Natural killer cell treated with Interleukin-12 subunit alpha and Interleukin-12 subunit beta and Interleukin-15 and Interleukin-18, amount 100 ng/mL, for 72 hours (primary cell): ENCODE measurements at places on chromosomes 2 and 18.

DNA sequence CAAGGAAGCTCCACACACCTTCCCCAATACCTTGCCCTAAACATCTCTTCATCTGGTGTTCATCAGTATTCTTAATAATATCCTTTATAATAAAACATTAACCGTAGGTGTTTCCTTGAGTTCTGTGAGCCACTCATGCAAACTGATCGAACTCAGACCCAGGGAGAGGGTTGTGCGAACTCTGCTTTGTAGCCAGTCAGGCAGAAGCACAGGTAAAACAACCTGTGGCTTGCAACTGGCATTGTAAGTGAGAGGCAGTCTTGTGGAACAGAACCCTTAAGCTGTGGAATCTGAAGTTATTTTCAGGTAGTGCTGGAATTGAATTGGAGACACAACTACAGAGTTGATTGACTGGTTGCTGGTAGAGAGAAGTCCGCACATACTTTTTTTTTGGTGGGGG, 4.7 kb downstream of the BUB1 start:
- DNase-seq, result no peak

DNA sequence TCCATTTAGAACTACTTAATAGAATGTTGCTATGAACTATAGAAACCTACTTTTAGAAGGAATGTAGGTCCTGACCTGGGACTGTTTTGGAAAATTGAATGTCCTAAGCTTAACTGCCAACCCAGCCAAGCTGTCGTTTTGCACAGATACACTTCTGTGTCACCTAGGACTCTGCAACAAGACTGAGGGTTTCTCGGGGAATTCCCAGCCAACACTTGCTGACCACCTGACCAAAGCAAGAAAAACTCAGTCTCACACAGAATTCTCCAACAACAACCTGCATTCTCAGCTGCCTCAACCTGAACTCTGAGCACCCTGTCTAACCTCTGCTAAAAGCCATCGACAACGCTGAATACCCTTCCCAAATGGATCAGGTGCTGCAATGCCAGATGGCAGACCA, 128.2 kb downstream of the SS18 start:
- DNase-seq, result no peak

GRCh38 chr2:103445347-103445746, 683.5 kb downstream of the TMEM182 start:
- DNase-seq, result no peak

GRCh38 chr18:55243255-55243654, 284.0 kb upstream of the CCDC68 start:
- DNase-seq, result no peak

DNA sequence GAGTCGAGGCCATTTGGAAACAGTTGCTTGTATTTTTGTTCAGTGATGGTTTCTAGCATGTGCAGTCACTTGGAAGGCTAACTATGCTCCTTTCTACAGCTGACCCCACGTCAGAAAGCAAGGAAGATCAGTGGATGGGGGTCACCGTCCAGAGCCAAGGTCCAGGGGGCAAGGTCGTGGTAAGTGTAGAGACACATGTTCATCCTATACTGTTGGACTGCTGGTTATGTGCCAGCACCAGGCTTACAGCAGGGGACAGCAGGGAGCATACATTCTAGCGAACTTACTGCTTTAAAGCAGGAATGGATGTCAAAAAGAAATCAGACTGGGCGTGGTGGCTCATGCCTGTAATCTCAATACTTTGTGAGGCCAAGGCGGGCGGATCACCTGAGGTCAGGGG, 40.0 kb downstream of the ITGA6 start:
- DNase-seq, result no peak

DNA sequence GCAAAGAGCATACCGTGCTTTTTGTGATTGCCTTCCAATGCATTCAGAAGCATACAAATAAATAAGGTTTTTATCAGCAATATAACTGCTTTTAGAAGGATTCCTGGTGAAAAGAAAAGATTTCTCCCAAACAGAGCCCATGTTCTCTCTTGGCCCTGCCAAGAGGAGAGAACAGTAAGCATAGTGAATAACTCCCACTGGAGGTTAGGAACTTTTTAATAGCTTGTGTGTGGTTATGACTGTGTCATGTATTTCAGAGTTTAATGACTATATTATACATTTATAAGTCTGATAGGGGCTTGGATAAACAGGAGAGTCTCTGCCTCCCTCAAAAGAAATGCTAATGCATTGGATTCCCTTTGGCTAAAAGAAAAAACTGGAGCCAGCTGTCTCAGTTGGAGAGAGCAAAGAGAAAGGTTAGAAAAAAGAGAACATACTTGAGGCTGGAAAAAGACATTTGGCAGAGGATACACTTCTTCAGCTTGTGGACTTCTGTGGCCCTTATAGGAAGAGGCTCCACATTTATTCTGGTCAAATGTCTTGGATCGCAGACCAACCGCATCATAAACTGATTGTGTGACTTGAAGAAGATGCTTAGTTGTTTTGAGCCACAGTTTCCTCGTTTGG, 63.0 kb upstream of the SPRED2 start:
- DNase-seq, result no peak

- no peak for DNase-seq
Observed at GRCh38 chr18:46293742-46294181, 189.6 kb downstream of the HAUS1 start.

DNA sequence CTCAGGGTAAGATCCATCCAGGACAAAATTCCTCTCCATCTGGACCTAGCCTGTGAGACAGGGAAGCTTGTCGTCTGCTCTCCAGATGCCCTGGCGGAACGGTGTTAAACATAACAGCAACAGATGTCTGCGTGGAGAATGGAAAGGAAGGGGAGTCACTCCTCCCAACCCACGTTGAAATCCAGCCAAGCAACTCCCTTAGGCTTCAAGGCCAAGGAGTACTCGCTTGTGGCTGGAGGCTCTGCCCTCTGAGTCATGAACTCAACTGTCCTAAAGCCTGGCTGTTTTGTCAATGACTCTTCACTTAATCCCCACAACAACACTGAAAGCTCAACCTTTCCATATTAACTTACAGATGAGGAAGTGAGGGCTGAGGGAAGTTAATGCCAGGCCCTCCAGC, 42.2 kb downstream of the TPO start:
- no peak for DNase-seq

DNA sequence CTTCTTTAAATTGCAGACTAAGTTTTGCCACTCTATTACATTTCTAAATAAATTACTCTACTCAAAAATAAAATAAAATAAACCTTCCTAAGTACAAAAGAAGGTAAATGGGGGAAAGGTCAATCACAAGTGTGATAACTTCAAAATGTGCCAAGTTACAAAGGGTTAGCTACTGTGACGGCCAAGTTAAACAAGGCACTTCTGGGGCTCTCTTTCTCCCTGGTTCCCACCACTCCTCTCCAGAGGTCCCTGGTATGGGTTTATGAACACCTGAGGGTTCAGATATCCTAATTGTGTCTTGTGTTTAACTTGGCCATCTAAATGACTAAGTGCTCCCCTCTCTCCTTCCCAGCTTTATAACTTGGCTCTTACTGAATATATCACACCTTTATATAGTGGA, 5.4 kb downstream of the ZNF521 start:
- no peak for DNase-seq

DNA sequence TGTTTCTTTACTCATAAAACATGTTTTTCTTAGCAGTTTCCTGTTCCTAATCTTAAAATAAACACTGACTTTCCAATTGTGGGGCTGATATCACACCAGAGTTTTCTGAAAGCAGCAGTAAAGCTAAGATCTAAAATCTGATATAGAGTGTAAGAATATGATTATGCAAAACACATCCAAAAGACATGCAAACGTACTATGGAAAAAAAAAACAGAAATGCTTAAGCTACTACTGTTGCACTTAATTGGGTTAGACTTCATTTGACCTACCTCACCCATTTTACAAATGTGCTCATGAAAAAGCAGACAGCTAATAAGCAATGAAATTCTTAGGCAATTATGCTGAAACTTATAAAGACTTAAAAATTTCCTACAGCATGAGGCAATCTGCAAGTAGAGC, 10.5 kb downstream of the CYTIP start:
- DNase-seq, result no peak

- DNase-seq, result no peak
Observed at GRCh38 chr2:112954364-112954763, 23.4 kb upstream of the IL36G start.

- DNase-seq, result no peak
Observed at GRCh38 chr2:125095826-125096225, 1070.7 kb downstream of the CNTNAP5 start.

DNA sequence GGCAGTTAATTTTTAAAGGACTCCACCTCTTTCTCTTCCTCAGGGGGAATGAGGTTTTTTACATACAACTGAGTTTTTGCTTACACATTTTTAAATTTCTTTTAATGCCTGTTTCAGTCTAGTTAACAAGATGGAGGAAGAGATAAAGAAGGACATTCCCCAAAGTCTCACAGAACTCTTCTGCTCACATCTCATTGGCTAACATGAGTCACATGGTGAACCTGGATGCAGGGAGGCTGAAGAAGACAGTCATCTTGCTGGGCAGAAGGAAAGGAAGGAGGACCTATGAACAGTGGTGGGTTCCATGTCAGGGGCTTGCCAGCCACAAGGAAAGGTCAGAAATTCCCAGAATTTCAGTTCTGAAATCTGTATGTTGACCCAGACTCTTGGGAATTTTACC, 10.4 kb upstream of the ST8SIA5 start:
- DNase-seq, result no peak

DNA sequence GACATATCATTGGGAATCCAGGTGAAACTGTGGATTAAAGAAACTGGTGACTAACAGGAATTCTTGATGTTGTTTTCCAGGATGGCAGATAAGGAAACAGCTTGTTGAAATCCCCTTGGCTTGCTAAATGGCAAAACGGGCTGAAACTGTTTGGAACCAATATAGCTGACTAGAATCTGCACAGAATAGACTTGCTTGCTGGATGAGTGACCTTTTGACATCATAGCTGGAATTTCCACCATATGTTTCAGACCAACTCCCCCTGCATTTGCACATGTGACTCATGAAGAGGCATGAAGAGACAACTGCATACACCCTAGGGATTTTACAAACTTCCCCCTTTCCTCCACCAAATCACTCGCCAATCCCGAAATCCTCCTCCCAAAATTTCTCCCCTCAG, 87.7 kb upstream of the LYPD1 start:
- no peak for DNase-seq

DNA sequence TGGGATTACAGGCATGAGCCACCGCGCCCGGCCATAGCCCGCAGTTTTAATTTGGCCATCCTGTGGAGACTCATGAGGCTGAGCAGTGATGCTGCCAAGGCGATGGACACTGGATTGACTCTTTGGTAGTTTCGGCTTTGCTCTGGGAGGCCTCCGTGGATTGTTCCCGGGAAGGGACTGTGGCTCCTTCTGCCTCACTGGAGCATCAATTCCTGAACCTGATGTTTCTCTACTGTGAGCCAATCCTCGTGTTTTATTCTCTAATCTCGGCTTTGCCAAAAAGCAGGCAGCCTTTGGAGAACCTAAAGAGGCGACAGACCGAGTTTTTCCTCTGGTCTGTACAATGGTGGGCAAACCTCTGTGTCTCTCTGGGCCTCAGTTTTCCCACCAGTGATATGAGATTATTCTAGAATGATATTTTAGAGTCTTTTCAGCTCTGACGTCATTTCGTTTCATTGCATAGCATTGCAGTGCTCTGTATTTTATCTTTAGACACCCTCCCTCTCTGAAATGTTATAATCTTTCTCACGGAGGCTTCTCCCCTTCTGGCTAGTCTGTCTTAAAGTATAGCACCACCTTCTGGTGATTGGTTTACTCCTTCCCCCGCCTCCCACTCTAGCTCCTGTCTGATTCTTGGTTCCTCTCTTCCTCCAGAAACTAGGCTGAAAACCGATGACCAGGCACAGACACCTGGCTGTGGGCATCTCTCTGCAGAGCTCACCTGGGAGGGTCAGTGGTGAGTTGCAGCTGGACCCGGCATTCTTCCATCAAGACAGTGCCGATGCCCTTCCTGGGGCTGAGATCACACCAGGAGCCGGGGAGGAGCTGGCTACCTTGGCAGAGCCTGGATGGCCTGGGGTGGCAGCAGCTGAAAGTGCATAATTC, 341.3 kb downstream of the MYCN start:
- DNase-seq, result no peak

GRCh38 chr2:154449951-154450658, 248.4 kb upstream of the KCNJ3 start:
- DNase-seq, result no peak

DNA sequence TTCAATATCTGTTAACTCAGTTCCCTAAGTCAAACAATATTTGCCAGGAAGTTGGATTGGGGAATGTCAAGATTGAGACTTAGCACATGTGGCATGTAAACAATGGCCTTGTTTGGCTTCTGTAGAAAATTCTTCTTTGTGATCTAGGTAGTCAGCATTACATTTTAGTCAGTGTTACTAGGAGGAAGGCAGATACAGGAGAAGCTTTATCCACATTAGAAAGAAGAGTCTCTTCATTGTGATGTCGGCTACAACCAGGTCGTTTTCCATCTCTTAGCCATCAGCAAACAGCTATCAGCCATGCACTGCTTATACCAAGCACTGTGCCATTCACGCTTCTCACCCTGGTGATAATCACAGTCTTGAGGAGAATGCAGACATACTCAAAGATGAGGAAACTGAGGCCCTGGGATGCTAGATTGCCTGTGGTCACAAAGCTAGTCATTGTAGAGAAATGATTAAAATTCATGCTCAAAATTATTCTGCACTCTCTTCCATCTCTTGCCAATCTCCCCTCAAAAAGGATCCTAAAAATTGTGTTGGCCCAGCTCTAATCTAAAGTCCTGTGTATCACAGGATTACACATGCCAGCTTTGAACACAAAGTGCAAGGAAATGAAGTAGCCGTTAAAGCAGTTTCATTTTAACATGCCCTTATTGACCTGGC, 3.2 kb downstream of the GALNT5 start:
- DNase-seq, result no peak

DNA sequence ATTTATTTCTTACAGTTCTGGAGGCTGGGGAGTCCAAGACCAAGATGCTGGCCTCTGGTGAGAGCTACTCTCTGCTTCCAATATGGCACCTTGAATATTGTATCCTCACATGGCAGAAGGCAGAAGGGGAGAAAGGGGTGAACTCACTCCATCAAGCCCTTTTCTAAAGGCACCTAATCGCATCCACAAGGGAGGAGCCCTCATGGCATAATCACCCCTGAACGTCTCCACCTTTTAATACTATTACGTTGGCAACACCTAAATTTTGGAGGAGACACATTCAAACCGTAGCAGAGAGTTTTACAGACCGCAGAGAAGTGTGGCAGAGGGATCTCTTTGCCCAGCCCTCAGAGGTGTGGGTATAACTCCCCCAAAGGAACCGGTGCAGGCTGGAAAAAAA, 142.6 kb upstream of the BCL2L11 start:
- no peak for DNase-seq

- no peak for DNase-seq
Observed at GRCh38 chr2:49664827-49665226, 510.5 kb upstream of the FSHR start.

GRCh38 chr2:223166983-223167650, 115.1 kb downstream of the KCNE4 start:
- DNase-seq, result no peak

- DNase-seq, result no peak
Observed at GRCh38 chr2:200353120-200353519, 46.6 kb downstream of the SPATS2L start.

- DNase-seq, result no peak
Observed at GRCh38 chr18:75160364-75160763, 48.6 kb downstream of the PTGR3 start.
